ACHN (cell line): ENCODE measurements at places on chromosomes 16 and 17.

GRCh38 chr17:29124925-29125273, 55.3 kb downstream of the MYO18A start:
- no peak for DNase-seq

- no peak for DNase-seq
These were observed 411.7 kb downstream of the HS3ST3B1 start for GRCh38 chr17:14712611-14713021.

DNA sequence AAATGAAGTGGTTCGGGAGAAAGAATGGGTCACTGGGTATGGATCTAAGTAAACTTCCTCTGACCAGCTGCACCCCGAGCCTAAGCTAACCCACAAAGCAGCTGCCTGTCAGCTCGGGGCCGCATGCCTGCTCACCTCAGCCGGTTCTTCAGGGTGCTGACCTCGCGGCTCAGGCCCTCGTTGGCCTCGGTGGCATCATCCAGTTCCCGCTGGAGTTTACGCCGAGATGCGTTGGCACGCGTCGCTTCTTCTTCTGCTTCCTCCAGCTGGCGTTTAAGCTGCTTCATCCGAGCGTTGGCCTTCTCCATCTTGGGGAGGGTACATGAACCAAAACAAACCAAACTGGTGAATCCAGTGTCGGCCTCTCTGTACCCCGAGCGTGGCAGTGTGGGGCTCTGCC, 41.1 kb downstream of the NDEL1 start:
- DNase-seq, result no peak

GRCh38 chr17:78970834-78971755, 8.6 kb downstream of the LGALS3BP start:
- peak; percentile 79 for DNase-seq

GRCh38 chr16:2149630-2150417, 1.4 kb downstream of the RAB26 start:
- peak; percentile 28 for DNase-seq

DNA sequence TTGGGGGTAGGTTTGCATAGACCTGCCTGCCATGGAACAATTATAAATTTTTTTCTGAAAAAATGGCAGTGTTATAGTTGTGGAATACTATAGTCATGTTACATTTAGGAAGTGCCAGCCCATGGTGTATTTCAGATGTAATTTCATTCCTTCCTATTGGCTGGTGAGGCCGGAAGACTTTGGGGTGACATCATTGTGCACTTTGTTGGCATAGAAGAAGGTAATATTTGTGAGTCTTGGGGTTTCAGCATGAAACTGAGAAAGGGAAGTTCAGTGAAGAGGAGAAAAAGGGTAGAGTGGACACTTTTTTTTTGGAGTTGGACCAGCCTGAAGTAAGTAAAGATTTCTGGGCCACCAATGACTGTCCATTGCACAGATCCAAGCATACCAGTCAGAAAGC, 16.0 kb upstream of the HEATR6 start:
- DNase-seq, result no peak

DNA sequence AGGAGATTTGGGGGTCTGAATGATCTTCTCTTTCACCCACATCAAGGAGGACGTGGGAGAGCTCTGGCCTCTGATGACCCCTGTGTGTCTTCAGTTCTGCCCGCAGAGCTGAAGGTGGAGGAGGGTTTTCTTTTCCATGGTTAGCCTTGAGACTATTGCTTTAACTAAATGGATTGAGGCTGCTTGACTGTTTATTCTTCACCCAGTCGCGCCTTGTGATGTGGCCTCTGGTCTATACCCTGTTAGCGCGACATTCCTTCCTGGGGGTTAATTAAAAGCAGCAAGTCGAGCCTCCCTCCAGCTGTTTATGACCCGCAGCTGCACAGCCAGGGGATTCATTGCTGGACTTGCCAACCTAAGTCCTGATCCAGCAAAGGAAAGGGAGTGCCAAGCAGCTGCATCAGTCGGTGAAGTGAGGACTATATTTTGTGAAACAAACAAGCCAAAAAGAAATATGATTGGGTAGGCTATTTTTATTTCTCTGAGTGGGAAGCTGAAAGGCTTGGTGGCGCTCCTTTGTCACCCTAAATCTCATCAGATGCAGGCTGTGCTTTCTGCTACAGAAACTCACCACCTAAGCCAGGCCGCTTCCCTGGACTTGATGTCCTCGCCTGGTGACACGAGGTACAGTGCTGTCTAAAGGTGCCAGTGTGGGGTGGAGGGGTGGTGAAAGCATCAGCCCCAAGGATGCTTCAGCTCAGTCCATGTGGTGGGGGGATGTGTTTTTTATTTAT, 11.0 kb upstream of the SEC14L1 start:
- no peak for DNase-seq

- DNase-seq, result no peak
These were observed 22.8 kb downstream of the FAM117A start for GRCh38 chr17:49741009-49741691.

DNA sequence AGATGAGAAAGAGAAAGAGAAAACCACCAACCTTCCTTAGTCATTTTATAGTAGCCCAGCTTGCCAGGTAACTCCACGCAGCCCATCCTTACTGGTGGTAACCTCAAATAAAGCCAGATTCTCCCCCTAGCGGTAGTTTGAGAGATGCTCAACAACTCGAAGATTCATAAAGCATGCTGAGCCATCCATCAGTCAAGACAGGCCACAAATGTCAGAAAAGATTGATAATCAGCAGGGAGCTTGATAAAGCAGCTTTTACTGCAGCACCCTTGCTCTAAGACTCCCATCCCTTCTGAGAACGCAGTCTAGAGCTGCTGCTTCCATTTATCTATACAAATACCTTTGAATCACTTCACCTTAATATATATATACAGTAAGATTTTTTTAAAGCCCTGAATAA, 451.5 kb upstream of the HSBP1 start:
- DNase-seq, result peak; percentile 67

GRCh38 chr16:83010776-83011720, 384.3 kb downstream of the CDH13 start:
- no peak for DNase-seq

GRCh38 chr17:69871318-69871717, 203.7 kb upstream of the KCNJ16 start:
- no peak for DNase-seq

DNA sequence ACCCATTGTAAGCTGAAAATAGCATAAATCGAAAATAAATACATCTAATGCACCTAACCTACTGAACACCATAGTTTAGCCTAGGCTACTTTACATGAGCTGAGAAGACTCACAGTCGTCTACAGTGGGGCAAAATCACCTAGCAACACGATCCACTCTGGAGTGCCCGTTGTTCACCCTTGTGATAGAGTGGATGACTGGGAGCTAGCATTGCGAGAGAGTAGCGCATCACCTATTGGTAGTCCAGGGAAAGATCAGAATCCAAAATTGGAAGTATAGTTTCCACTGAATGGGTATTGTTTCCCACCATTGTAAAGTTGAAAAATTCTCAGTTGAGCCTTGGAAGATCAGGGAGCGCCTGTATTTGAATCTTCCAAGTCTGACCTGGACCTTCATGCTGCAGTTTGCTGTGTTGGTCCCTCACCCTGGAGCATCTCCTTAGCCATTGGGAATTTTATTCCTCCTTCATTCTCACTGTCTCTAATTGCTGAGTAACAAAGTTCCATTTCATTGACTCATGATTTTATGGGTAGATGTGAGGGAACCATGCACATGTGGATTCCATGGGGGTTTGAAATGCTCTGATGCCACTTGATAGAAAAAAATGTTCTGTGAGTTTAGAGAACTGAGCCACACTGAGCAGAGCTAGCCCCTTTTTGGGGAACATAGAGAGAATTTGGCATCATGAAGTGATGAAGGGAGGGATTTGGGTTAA, 19.6 kb downstream of the AKAP1 start:
- peak; percentile 16 for DNase-seq

DNA sequence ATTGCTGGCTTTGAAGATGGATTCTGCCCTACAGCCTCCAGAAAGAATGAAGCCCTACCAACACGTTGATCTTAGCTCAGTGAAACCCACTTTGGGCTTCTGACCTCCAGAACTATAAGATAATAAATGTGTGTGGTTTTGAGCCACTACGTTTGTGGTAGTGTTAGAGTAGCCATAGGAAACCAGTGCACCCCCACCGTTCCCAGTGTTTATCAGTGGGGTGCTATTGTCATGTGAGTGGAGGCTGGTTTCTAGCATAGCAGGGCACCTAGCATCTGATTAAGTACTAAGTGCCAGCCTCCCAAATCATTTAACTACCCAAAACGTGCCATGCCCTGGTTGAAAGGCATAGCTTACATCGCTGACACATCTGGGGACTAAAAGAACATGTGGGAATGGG, 423.9 kb downstream of the UTP18 start:
- no peak for DNase-seq

- no peak for DNase-seq
These were observed 1.1 kb downstream of the CRLF3 start for GRCh38 chr17:30823421-30823820.

DNA sequence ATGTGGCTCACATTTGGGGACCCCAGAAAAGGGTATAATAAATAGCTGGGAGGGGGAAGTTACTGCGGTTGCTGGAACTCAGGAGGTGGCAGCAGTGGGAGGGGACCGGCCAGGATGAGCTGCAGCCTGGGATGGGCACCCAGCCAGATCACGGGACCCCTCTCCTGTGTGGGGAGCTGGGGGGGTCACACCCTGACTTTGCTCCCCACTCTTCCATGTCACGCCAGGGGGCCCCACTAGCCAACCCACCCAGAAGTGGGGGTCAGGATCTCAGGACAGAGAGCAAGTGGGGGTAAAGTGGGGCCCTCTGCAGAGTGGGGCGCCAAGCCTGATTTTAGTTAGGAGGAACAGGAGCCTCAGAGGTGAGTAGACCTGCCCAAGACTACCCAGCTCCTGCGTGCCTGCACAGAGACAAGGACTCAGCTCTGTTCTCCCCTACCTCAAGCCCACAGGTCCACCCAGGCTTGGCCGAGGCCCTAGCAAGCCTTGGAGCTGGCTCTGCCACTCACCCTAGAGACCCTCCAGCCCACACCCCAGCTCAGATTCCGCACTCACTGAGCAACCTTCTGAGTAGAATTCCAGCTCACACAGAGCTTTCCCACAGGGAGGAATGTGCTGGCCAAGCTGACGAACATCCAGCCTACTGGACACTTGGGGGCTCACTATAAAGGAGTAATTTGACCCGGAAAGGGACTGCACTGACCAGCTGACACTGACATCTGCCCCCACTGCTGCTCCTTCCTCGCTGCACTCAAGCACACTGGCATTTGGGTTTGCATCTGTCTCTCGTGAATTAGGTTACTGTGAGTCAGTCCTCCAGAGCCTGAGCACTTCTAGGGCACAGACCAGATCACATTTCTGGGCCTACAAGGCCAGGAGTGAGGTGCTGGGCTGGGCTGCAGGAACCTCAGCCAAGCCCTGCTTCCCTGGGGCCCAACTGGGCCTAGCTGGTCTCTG, 310.1 kb downstream of the C16orf95 start:
- no peak for DNase-seq

DNA sequence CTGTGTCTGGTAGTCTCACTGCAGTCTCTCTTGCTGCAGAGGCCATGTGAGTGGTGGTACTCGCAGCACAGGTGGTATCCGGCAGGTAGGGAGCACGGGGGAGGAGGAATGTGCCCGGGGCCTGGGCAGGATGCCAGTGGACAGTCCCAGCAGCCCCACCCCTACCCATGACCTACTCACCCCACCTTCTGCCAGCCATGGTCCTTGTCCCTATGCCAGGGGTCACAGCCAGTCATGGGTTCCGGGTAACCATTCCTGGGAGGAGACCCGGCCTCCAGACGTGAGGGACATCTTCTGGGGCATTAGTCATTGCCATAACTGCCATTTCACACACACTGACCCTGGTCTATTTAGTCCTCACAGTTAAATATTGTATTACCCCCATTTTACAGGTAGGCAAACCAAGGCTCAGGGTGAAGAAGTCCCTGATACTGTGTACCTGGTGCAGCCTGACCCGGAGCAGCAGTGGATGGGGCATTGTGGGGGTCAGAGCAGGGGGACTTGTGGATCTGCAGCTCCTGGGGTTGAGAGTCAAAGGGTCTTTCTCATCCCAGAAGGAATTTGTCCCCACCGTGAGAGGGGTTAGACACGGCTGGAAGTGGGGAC, 58.8 kb upstream of the TAC4 start:
- DNase-seq, result no peak

- no peak for DNase-seq
These were observed 37.6 kb downstream of the MAP3K3 start for GRCh38 chr17:63659850-63660249.

DNA sequence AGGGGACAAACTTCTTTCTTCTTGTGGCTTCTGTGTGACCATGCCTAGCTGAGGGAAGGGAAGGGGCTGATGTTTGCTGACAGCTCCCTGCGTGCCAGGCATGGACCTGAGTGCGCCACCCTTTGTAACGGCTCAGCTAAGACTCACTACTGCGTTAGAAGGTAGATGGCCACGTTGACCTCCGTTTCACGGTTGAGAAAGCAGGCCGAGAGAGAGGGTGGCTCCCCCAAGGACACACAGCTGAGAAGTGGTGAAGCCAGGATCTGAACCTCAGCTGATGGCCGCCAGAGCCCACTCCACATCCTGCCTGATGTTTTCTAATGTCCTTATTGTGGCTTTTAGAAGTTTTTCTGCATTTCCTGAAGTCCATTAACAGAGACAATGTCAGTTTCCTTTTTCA, 45.1 kb downstream of the RGS9 start:
- no peak for DNase-seq

DNA sequence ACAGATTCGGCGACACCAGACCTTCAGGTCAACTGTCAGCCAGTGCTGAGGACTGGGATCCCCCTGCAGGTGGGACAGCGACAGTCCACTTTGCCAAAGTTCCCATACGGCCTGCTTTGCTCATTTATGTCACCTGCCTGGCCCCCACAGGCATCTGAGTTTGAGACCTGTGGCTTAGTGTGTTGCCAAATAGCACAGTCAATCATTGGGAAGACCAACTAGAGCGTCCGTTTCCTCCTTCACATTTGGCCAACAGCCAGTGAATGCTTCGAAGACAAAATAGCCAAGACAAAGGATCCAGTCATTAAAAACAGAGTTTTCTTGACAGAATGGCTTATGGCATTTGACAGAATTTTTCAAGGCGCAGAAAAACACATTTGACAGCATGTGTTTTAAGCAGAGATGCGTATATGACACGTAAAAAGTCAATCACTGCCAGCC, 113.8 kb downstream of the ABCC12 start:
- no peak for DNase-seq

DNA sequence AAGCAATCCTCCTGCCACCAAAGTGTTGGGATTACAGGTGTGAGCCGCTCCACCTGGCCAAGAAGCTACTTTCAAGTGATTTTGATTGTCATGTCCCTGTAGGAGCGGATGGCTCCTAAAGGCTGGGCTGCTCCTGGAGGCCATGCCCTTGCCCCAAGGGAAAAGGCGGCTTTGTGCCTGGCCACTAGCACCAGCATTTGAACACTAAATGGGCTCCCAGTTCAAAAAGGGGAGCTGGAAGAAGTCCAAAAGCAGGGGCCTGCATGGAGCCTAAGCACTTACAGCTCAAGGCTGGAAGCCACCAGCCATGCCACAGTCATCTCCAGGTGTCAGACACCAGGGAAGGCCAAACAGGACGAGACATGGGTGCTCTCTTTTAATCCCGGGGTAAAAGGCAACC, 26.8 kb downstream of the SPHK1 start:
- DNase-seq, result no peak

DNA sequence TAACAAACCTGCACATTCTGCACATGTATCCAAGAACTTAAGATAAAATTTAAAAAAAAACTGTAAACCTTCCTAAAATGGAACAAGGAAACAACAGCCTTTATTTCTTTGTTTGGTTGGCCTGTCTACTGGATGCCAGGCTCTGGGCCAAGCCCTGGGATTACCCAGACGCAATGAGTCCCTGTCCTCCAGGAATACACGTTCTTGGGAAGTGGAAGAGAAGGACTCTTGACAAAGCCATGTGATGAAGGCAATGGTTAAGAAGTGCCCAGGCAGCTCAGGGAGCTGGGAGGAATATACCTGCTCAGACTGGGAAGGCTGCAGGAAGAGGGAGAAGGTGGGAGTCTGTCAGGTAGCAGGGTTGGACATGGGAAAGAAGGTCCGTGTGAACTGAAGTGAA, 115.4 kb downstream of the AXIN2 start:
- DNase-seq, result no peak
